Coronary artery (tissue), 2 donors: ENCODE measurements at places on chromosomes 4 and X.

GRCh38 chr4:81486502-81486901 is 14.8 kb upstream of the RASGEF1B start:
- DNase-seq: no peak

DNA sequence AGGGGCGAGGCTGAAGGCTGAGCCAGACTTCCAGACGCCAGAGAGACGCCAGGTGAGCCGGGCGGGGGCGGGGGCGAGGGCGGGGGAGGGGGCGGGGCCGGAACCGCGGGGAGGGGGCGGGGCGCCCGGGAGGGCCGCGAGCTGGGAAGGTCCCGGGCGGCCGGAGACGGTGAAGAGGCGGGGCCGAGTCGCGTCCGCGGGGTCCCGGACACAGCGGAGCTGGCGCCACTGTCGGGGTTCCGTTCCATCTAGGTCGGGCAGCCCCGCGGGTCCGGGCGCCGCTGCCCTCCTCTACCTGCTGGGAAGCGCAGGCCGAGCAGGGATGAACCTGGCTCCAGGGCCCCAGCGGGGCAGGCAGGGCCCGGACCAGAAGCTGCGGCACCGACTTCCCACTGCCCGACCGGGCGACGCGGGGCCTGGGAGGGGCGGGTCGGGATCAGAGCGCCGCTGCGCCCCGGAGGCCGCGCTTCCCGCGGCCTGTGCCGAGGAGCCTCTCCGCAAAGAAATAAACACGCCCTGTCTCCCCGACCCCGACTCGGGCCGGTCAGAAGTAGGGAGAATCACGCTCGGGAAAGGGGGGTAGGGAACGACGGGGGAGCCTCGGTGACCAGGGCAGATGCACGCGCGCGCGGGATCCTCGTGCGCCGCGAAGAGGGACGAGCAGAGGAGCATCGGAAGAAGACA is 10.6 kb downstream of the HMX1 start:
- no peak for DNase-seq

- DNase-seq: no peak
Measured at GRCh38 chr4:77073106-77073809, 2.5 kb downstream of the CCNI start.

GRCh38 chr4:54231768-54232688 is 2.9 kb downstream of the PDGFRA start:
- DNase-seq: peak; percentile 88

DNA sequence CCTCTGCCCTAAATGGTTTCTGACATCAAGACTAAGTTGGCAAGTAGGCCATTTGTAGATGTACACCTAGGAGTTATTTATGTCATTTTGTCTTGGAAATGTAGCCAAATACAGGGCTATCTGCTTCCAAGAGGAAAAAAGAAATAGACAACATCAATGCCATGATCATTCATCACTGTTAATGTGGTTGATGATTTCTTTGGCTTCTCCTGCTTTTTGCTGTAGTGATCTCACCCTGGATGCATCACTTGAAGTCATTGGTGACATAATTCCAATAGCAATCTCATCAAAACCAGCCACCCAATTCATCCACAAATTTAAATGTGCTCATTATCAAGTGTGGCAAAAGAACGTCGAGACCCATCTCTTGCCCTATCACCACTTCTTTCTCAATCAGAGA is 222.6 kb upstream of the PPARGC1A start:
- no peak for DNase-seq

DNA sequence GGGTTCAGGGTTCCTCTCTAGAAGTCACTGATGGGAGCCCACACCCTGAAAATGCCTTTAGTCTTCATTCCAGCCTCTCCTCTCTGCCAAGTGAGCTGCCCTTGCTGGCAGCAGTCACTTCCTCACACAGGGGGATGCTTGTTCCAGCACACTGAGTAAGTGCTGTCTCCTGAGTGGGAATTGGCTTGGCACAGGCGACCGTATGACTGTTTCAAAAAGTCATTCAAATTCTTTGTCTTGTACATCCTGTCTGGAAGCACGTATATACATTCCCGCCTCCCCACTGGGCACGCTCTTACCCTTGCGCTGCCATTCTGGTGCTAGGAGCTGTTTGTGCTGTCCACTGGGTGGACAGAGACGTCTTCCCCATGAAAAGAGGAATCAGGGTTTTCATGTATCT is 40.2 kb upstream of the CD99 start:
- no peak for DNase-seq

DNA sequence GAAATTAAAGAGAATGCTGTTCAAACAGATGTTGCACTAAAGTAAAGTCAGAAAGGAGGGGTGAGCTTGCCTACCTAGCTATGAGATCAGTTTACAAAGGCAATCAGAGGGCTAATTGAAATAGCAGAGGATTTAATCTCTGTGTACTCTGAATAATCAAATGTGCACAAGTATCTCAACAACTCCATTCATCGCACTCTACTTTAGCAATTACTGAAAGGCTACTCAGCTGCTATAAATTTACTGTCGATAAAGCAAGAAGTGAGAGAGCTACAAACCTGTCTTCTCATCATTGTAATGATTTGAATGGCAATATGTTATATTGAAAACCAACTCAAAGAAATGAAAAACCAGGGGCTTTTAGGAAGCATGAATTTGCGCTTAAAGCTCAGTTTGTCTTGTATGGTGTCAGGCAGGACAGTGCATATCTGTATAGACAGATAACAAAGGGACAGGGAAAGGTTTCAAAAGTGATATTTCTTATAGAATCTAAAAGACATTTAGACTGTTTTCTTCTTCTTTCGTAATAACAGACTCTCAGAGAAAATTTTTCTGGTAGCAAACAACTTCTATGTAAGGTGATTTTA is 34.8 kb downstream of the GC start:
- no peak for DNase-seq

DNA sequence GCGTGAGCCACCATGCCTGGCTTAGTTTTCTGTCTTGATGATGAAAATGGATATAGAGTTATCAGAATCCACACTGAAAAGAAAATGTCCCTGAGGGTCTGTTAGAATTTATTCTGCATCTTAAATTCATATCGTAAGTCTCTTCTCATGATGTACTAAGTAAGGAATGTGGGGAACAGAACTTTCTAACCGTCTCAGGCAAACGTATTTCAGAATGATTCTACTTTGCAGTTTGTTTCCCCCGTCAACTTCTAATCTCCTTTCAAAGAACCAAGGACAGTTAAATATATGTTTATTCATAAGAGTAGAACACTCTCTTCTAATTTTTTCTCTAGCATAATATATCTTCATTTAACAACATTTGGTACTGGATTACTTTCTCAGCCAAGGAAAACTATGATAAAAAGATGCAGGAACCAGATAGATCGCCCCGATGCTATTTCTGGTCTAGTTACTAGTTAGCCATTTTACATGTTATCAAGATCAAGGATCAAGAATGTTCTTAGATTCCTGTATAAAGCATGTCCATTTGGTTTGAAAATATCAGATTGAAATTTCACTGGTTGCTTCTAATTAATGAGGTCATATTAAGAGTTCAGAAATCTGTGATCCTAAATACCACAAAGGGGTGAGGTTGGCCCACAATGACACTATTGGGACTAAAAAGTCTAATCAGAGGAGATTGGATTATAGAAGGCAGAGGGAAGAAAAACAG is 49.5 kb downstream of the METTL14 start:
- DNase-seq: no peak

DNA sequence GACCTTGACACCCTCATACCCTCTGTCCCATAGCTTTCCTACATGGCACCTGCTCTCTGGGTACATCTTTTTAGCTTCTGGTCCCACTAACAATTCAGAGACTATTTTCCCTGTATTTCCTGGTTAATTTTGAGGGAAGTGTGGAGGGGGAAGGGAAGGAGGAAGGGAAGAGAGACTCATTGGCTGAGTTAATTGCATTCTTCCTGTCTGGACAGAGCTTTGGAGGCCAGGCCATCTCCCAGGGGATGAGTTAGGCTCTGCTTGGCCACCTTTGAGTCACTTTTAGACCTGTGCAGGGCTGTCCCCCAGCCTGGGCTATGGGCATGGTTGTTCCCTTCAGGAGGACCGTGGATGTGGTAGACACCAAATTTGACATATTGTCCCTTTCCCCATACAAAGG is 167.9 kb upstream of the PGRMC2 start:
- no peak for DNase-seq

DNA sequence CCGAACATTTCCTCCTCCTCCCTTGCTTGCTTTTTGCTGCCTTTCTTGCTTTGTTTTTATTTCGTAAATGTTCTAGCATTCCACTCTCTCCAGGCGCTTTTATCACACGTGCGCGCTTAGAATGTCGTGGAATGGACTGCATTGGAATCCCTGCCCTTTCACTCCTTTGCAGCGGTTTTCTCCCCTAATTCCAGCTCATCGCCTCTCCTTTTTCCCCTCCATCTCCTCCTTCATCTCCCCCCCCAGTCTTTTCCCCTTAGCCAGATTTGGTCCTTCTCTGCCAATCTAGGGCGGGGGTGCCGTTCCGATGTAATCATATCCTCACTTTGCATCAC is 579 bp downstream of the OGT start:
- DNase-seq: no peak

- DNase-seq: no peak
Measured at GRCh38 chr4:8037150-8037769, 97.6 kb upstream of the AFAP1 start.

- DNase-seq: no peak
Measured at GRCh38 chrX:71622576-71623450, 4.5 kb upstream of the CXCR3 start.

GRCh38 chr4:3371033-3372001 is 70.5 kb upstream of the HGFAC start:
- peak; percentile 63 for DNase-seq

DNA sequence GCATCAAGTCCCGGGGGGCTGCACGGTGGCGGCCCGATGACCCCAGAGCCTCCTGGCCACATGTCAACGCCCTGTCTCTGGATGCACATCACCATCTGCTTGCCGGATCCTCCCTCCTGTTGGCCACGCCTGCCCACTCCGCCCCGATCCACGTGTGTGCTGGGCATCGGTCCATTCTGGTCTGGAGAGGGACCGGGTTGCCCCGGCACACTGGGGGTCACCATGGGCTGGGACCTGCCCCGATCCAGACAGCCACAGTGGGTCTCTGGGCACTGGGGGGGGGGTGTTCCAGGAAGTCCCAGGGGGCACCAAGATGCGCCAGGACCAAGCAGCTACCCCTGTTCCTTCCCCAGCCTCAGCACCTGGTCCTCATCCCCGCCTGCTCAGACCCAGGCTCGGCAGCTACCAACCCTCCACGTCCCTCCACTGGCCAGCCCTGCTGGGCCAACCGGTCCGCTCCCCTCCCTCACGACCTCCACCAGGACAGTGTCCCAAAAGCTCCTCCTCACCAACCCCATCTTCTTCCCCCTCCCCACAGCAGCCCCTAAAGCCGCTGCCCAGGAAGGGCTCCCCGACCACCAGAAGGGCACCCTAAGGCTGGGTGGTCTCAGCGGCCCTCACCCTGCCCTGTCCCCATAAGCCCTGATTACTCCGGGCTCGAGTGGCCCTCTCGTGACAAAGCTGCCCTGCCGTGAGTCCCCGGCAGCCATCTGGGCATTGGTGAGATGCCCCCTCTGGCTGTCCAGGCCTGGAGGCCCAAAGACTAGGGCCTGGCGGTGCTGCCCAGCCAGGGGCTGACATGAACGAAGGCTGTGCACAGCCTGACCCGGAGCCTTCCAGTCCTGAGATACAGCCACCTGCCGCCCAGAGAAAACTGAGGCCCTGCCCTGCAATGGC is 4.6 kb downstream of the CTBP1 start:
- DNase-seq: peak; percentile 70

DNA sequence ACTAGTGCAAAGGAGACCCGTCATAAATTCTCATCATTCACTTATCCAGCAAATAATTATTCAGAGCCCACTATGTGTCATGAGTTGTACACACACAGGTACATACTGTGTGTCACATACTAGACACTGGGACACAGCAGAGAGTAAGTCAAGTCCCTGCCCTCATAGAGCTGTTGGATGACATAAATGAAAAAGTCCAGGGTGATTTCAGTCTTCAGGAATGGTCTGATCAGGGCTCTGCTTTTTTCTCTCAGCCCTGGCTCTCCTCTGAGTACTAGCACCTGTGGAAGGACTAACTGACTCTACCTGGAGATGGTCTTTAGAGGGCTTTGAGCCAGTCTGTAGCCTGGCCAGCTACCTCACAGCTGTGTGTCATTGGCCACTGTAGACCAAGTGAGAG is 198.0 kb upstream of the LEF1 start:
- no peak for DNase-seq

DNA sequence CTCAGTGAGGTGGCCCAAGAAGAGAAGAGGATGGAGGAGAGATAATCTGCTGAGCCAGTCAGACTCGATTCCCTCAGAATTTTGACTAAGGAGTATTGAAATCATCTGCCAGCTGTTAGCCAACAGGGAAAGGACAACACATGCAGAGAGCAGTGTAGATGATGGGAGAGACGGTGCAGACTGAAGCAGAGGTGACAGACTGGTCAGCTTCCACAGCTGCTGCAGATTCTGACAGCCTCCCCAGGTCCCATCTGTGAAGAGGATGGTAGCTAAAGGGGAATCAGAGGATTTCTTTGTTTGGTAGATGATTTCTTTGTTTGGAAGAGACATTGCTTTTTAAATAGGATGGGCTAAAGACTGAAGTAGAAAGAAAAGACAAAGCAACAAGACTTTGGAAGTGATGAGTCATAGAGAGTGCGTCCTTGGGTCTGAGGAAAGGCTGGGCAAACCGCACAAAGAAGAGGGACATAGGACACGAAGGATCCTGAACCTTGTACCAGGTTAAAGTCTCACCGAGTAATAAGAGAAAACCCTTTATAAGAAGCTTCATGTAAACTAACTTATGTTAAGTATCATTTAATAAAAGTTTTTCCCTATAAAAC is 27.6 kb downstream of the INTU start:
- DNase-seq: no peak

- no peak for DNase-seq
Measured at GRCh38 chrX:114390251-114390796, 193.6 kb upstream of the HTR2C start.

- DNase-seq: no peak
Measured at GRCh38 chr4:76550966-76551780, 116.1 kb downstream of the SHROOM3 start.

DNA sequence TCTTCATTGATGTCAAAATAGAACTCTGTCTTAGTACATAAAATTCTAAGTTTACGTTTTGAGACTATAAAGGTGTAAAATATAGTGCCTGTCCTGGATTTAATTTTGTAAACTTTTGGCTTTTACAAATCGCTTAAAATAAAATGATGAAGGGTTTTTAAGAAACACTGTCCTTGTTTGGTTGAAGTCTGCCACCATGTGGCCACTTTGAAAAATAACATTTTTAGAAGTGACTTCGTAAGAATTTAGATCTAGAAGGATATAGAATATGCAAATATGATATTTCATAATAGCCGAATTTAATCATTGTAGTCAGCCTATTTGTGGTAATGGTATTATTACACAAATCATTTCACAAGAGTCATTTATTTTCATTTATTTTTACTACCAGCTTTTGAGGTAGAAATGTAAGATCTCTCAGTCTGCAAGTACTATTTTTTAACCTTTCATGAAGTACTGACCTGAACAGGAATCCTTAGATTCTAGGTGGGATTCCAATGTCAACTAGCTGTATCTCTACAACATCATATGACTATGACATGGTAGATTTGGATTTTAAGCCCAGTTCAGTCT is 31.0 kb upstream of the FAT4 start:
- no peak for DNase-seq

GRCh38 chrX:54494989-54495813 is 833 bp downstream of the FGD1 start:
- no peak for DNase-seq
